ENCODE measurements at places on chromosomes 7 and 10. TPM values are rescaled to one million over a fixed set of nuclear protein-coding genes. Genes with fewer than 3 reads are reported as not detected.

Gene ZNF33B
- total RNA-seq: 43.2 TPM

DNA sequence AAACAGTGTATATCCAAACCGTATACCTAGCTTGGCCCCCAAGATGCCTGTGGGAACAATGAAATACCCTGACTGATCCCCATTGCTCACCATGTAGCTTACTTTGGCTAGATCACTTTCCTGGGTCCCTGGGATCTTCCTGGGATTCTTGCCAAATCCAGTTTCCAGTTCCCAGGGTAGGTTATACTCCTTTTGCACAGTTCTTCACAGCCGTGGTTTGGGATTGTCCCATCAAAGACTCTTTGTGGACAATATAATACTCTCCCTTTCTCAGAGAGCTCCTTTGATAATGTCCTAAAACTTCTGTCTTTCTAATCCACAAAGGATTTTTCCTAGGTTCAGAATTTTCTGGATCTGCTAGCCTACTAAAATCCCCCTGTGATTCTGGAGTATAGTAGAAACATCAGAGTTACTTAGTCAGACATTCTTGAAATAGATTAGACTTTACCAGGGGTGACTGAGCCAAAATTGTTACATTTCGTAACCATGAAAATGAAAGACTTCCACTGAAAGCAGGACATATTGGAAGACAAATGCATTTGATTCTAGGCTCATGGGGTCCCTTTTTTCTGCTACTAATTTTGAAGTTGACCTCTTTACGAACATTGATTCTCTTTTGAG, 388.3 kb upstream of the ETV1 start:
- no peak overlapping the region for H3K4me3 ChIP-seq
- no peak overlapping the region for H3K27ac ChIP-seq
- H3K36me3 ChIP-seq: no peaks in the 10 kb centered on the region
- H3K4me1 ChIP-seq: no peaks in the 10 kb centered on the region
- no peaks in the 10 kb centered on the region for H3K27me3 ChIP-seq

Gene MSS51
- 2.0 TPM for total RNA-seq

Gene SLC18A3
- not detected for total RNA-seq

DNA sequence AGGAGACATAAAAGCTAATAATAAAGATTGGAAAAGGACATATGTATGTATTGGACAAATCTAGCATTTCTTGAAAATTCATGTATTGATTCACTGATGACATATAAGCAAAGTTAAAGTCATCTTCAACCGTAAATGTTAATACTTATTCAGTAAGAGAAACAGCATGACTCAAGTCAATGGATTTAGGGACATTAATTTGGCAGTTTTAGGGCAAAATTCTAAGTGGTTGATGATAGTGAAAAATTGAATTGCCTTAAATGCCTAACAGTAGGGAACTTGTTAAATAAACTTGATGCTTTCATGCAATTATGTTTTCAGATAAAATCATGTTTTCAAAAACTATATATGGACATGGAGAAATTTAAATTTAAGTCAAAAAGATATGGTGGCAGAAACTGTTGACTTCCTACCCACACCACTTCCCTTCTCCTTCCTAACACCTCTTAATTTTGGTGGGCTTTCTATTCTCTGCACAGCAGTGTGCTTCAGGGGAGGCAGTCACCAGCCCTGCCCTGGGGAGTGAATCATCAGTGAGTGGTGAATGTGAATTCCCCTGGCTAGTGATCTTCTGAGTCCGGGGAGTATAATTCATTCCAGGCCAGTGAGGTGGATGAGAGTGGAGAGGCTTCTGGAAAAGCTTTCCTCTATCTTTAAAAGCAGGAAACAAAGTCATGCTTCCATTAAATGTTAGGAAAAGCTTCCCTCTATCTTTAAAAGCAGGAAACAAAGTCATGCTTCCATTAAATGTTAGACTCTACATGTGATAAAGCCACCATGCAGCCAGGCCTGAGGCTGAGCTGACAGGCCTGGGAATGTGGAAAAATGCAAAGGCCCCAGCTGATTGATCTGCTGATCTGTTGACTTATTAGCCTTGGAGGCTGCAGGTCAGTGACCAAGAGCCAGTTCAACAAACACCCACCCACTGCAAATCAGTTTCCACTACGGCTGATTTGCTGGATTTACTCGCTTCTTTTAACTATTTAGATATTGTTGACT, 25.2 kb upstream of the ITGB1 start:
- no peak overlapping the region for H3K4me3 ChIP-seq
- H3K36me3 ChIP-seq: no peaks in the 10 kb centered on the region
- no peak for DNase-seq
- H3K27me3 ChIP-seq: no peaks in the 10 kb centered on the region
- H3K4me1 ChIP-seq: peaks cover 42% of the 10 kb centered on the region

Gene C7orf57
- not detected for total RNA-seq

- H3K27ac ChIP-seq: no peak overlapping the region
- H3K27me3 ChIP-seq: no peaks in the 10 kb centered on the region
- H3K4me3 ChIP-seq: no peak overlapping the region
- H3K36me3 ChIP-seq: no peaks in the 10 kb centered on the region
These were observed 76.7 kb downstream of the CCNY start for GRCh38 chr10:35412900-35413491.

Gene SLC26A5
- total RNA-seq: 1.5 TPM

Gene AGAP3
- 70.2 TPM for total RNA-seq

DNA sequence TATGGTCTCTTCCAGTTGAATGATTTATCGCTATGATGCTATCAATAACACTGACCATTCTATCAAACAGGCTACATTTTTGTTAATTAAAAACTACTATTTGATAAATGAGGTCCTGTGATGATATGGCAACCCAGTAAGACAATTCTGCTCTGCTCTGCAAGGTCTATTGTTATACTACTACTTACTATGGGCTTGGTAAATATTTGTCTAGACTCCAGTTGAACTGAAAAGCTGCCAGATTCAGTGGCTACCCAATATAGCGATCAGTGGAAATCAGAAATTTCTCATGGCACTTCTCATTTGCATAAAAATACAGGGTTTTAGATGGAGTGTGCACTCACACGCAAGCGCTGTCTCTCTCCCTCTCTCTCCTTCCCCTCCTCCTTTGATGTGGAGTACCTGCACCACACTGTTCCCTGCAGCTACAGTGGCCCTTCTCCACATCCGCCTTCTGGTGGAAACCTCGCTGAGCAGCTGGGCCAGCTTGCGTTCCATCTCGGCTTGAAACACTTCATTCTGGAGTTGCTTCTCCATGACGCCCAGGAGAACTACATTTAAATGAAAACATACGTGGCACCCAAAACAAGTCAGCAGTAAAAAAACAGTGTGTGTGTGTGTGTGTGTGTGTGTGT, 77.9 kb downstream of the KIAA1549 start:
- H3K27me3 ChIP-seq: no peaks in the 10 kb centered on the region
- DNase-seq: no peak
- H3K4me3 ChIP-seq: no peak overlapping the region
- H3K4me1 ChIP-seq: no peaks in the 10 kb centered on the region
- H3K36me3 ChIP-seq: no peaks in the 10 kb centered on the region

DNA sequence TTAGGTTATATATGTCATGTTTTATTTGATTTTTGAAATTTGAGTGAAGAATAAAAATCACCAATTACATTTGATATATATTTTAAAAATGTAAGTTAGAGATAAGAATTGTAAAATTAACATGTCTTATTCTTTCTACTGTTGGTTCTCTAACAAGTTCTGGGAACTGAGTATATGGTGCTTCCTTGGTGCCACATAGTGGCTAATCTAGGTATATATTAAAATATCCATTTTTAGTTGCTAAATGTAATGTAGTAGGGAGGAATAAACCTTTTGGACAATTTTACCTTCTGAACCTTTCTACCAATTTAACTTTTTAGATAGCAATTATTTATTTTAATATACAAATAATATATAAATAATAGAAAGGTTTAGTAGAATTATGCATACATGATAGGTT, 17.5 kb downstream of the CFAP69 start:
- H3K27me3 ChIP-seq: no peaks in the 10 kb centered on the region
- no peak overlapping the region for H3K27ac ChIP-seq
- H3K36me3 ChIP-seq: no peaks in the 10 kb centered on the region
- H3K4me1 ChIP-seq: peaks cover 9% of the 10 kb centered on the region

DNA sequence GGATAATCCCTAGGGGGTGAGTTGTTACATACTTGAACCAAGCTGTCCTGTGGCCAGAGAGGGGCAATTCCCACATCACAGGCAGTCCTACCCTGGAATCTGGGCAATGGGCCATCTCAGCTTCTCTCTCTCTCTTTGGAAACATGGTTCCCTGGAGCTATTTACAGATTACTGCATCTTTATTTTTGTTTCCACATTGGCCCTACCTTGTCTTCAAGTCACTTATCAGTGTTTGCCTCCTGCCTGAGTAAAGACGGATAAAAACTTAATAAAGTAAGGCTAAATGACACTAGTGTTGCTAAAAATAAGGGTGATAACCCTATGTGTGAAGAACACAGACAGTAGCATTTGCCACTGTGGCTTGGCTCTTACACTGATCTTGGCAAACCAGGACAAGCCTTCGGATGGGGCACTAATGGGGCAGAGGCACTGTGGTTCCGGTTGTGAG, 228.2 kb downstream of the GFRA1 start:
- H3K4me1 ChIP-seq: no peaks in the 10 kb centered on the region
- no peak for DNase-seq
- no peaks in the 10 kb centered on the region for H3K27me3 ChIP-seq
- H3K27ac ChIP-seq: no peak overlapping the region
- no peak overlapping the region for H3K4me3 ChIP-seq
- no peaks in the 10 kb centered on the region for H3K36me3 ChIP-seq

Gene ANKRD61
- not detected for total RNA-seq

Gene SPDYE8
- total RNA-seq: not detected

Gene WNT8B
- 0.14 TPM for total RNA-seq

Gene GSAP
- total RNA-seq: 25.7 TPM

DNA sequence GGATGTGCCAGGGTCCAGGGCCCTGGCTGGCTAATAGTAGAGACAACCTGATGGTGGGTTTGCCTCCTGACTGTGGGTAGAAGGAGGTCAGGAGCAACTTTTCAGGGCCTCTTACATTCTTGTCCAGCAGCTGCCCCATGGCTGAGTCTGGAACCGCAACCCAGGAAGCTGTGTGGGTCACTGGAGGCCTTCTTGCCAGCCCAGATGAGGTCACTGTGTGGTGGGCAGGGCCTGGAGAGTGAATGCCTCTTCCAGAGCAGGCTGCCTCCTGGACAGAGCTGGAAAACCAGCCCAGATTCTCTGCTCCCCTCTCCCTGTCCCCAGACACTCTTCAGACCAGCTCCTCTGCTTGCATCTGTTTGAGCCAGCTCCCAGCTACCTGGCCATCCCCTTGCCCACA, 43.5 kb upstream of the LEP start:
- no peak overlapping the region for H3K27ac ChIP-seq
- no peak for DNase-seq
- H3K27me3 ChIP-seq: peaks cover 2% of the 10 kb centered on the region
- no peaks in the 10 kb centered on the region for H3K36me3 ChIP-seq
- H3K4me3 ChIP-seq: no peak overlapping the region

GRCh38 chr10:130389906-130390305, 253.7 kb downstream of the GLRX3 start:
- no peak overlapping the region for H3K27ac ChIP-seq
- H3K4me1 ChIP-seq: no peaks in the 10 kb centered on the region
- H3K36me3 ChIP-seq: no peaks in the 10 kb centered on the region
- no peaks in the 10 kb centered on the region for H3K27me3 ChIP-seq

- no peak overlapping the region for H3K27ac ChIP-seq
- no peaks in the 10 kb centered on the region for H3K36me3 ChIP-seq
- no peaks in the 10 kb centered on the region for H3K27me3 ChIP-seq
These were observed 82.7 kb downstream of the SPAG6 start for GRCh38 chr10:22427890-22428571.

DNA sequence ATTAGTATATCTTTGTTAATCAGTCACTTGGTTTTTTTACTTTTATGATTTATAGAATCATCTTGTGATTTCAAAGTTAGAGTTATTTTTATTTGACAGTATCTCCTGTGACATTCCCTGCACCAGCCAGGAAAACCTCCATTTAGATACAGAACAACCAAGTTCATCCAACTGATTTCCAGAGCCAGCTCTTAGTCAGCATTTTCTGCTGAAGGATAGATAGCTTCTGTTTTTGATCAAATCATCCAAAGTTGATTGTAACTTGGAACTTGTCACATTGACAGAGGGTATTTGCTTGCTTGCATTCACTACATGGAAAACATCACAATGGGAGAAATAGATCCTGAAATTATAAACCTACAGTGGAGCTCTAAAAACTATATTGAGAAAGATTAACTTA, 122.6 kb downstream of the PON1 start:
- DNase-seq: no peak
- no peak overlapping the region for H3K4me3 ChIP-seq
- H3K27ac ChIP-seq: no peak overlapping the region
- no peaks in the 10 kb centered on the region for H3K4me1 ChIP-seq

GRCh38 chr10:533186-533585, 156.3 kb downstream of the DIP2C start:
- H3K4me3 ChIP-seq: no peak overlapping the region
- H3K4me1 ChIP-seq: 0 out of 2 replicates have a peak, but pooled peaks cover 8% of the 10 kb centered on the region
- no peaks in the 10 kb centered on the region for H3K36me3 ChIP-seq
- H3K27ac ChIP-seq: no peak overlapping the region
